ENCODE measurements at places on chromosomes 1 and 21.

GRCh38 chr21:46036696-46037330, 55.2 kb downstream of the COL6A1 start:
- DNase-seq, result no peak

DNA sequence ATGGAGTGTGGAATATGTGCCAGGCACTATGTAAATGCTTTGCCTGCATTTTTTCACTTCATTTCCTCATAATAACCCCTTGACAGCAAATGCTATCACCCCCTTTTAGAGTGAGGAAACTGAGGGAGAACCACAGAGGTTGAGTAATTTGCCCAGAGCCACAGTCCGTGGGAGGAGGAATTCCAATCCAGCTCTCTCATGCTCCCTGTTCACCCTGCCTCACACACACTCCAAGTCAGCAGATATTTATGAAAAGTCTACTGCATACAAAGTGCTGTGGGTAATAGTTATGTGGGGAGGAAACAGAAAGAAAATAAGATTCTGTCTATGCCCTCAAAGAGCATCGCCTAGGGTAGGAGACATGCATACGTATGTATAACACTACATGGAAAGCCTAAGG, 30.9 kb upstream of the RBM15 start:
- no peak for DNase-seq

DNA sequence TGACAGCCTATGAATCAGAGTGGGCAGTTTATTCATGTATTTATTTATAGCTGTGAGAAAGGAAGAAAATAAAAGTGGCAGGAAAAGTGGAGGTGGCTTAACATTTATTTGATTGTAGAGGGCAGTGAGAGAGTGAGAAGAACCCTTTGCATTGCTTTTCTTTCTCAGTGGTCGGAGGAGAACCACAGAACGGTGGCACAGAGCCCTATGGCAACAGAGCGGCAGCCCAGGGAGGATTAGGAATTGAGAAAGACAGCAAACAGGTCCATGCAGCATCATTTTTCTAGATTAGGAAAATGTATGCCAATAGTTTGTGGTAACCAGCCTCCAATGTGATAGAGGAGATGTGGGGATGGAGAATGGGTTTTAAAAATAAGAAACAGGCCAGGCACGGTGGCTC, 53.1 kb downstream of the NMNAT2 start:
- no peak for DNase-seq

DNA sequence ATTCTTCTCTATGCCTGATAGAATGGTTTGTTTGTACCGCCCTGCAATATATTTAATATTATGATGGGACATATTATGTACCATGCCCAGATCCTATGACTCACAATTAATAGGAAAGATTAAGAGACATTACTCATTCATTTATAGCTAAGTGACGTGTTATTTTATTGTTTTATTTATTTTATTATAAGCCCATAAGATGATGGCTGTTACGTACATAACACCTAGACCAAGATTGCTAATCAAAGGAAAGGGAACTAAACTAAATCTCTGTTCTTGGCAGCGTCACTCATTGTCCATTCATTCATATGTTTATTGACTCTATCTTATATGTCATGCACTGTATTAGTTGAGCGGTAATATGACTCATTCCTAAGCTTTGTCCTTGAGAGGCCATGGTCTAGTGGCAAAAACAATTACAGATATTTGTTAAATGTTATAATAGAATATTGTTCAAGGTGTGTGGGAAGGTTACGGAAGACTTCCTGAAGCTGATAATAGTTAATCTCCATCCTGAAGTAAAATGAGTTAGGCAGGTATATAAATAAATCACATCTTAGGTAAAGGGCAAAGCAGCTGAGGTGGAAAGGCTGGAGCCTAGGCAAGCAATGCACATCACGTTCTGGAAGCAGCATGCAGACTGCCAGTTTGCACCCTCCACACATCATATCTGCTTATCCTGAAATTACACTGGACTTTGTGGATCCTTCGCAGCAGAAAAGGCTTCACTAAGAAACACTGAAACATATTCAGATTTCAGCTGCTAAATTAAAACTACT, 16.6 kb upstream of the CD55 start:
- no peak for DNase-seq

- no peak for DNase-seq
Observed at GRCh38 chr21:31132574-31133242, 94.4 kb upstream of the KRTAP19-8 start.

All from NCI-H526 (cell line).